Epithelial cell of prostate (primary cell): ENCODE measurements at places on chromosomes 1 and 21.

DNA sequence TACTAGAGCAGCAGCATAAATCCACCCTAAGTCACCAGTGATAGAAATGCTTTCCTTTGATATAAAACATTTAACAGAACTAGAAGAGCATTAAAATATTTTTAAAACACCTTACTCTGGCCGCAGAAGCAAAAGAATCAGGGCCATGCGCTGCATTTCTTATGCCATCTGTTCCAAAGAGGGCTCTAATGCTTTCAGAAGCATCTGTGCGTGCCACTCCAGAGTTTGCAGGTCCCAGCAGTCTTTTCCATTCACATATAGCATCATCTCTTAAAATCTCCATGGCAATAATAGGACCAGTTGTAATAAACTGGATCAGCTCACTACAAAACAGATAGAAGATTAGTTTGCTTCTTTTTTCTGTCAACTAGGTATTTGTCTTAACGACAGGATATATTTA lies 69.2 kb downstream of the NME7 start:
- DNase-seq: no peak

DNA sequence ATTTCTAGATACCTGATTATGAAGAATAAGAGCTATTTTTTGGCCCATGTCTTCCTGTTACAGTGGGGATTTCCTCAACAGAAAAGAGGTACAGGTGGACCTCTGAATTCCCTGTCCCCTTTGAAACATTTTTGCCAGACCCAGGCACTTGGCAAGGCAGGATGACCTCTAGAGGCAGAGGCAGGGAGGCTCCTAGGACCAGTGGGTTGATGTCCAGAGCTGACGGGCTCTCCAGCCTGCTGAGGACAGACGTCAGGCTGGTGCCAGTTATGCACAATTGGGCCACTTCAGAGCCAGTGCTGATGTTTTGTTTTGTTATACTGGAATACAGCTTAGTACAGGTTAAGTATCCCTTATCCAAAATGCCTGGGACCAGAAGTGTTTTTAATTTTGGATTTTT lies 18.5 kb upstream of the A3GALT2 start:
- no peak for DNase-seq

DNA sequence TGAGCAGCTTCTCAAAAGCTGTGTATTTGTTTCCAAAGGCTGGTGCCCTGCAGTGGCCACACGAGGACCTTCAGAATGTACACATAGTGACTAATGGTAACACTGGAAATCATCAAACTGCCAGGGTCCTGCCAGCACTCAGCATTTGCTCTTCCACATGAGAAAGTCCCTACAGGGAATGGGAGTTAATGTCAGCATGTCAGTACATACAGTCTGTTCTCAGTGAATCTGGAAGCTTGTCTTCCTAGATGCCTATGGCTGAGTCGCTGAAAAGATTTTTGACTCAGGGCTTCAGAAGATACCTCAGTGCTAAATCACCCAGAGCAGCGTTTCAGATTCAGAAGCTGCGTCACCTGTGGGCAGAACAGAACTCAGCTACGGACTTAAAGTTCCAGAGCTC lies 108.2 kb downstream of the CDC7 start:
- peak; percentile 49 for DNase-seq

- no peak for DNase-seq
Observed at GRCh38 chr1:155040358-155041093, 6.9 kb downstream of the DCST1 start.

DNA sequence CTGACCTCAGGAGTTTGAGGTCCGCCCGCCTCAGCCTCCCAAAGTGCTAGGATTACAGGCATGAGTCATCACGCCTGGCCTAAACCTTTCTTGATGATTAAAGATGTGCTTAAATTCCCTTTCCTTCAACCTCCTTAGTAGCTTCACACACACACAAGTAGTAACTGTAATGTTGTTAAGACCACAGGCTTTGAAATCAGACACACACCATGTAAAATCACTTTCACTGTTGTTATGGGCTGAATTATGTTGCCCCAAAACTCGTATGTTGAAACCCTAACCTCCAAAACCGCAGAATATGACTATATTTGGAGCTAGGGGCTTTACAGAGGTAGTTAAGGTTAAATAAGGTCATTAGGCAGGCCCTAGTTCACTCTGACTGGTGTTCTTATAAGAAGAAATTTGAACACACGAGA lies 180.2 kb downstream of the NR5A2 start:
- DNase-seq: no peak
